ENCODE measurements at places on chromosomes 6 and 20.
A peak's percentile ranks its signal among the peaks of the same experiment; 100 is the strongest.

- no peak for DNase-seq
Measured at GRCh38 chr6:151680846-151681432, 126.5 kb upstream of the ESR1 start.

GRCh38 chr6:33344701-33345697, 27.5 kb upstream of the ZBTB22 start:
- peak; percentile 55 for DNase-seq

DNA sequence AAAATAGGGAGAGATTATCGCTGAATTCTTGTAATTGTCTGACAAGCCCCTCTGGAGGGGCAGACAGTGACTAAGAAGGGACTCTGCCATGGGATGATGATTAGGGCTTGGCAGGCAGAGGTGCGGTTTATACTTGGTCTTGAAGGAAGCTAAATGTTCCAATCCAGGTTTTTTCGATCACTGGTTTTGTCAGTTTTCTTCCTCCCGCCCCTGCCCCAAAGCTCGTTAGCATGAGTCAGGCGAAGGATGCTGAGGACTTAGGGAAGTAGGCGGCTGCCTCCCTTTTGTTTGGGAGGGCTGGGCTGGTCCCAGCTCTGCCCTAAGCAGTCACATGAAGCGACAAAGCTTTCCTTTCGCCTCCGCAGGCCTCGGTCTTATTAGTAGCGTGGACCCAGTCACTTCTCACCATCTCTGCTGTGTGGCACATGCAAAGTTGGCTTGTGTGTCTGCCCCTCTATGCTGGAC, 314.2 kb downstream of the CDC5L start:
- no peak for DNase-seq

GRCh38 chr6:4405621-4406212, 270.3 kb upstream of the ECI2 start:
- DNase-seq: no peak

All from PC-9 (cell line).